Chondrocyte (in vitro differentiated cells): ENCODE measurements at places on chromosomes 4 and X.

DNA sequence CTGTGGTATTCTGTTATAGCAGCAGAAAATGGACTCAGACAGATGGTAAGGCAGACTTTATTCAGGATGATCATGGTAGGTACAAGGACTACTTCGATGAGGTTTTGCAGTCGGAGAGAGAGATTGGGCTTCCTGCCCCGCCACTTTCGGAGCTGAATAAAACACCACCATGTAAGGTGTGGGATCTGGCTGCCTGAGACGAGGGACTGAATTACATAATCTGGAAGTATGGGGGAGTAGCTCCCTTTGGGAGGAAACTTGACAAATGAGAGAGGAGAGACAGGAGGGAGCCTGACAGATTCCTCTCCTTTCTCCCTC, 255.5 kb upstream of the GATB start:
- DNase-seq, result no peak

DNA sequence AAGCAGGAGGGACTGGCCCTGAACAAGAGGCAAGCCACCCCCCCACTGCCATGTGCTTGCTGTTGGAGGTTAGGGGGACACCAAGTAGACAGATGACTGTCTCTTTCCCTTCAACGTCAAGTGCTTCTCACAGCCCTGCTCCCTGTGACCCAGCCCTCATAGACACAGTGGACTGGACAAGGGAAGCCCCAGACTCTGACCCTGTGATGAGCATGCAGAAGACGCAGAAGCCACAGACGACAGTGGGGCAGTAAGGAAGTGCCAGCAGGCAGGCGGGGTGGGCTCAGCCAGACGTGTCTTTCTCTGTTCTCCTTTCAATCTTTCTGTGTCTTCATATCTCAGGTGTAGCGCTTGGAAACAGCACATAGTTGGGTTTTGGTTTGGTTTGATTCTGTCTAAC, 2.4 kb upstream of the L1CAM start:
- DNase-seq, result no peak

DNA sequence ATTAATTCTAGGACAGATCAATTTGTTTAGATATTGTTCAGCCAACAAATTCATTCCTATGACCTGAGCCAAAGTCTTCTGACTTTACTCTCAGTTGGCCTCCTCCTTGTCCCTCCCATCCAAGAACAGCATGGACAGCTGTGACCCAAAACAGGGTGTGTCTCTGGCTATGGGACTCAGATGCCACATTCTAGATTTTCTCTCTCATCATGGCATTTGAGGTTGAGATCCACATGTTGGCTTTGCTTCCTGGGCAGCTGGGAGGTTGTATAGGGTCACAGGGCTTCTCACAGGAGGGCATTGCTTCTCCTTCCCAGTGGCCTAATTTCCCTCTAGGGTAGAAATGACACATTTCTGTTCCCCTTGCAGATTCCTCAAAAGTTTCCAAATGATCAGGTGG, 22.6 kb upstream of the EGF start:
- DNase-seq, result no peak

DNA sequence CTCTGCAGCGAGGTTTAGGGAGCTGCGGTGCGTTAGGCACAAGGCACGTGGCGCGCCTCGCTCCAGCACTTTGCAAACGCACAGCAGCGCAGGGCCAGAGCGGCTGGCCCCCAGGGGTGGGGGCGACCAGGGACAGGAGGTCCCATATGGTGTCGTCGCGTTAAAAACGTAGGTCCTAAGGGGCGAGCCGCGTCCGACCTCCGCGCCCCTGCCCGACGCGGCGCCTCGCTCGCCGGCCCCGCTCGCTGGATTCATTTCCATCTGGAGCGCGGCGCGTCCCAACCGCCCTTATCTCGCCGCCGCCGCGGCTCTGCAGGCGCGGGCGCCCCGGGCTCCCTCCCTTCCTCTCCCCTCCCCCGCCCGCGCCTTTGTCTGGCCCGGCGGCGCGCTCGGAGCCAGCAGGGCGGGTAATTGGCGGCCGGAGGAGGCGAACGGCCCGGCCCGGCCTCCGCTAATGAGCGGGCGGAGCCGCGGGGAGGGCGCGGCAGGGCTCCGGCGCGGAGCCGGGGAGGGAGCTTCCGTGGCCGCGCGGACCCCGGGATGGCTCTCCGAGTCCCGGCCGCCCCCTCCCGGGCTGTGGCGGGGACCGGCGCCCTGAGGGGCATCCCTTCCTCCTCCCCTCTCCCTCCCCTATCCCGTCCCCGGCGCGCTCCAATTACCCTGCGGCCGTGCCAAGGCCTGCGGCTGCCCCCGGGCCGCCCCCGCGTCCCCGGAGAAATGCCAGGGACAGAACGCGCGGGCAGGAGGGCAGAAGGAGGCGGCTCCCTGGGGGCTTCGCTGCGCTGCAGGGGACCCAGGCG, 409.0 kb downstream of the BCOR start:
- DNase-seq, result no peak

- DNase-seq, result no peak
Measured at GRCh38 chrX:85994797-85995196, 52.6 kb downstream of the CHM start.

DNA sequence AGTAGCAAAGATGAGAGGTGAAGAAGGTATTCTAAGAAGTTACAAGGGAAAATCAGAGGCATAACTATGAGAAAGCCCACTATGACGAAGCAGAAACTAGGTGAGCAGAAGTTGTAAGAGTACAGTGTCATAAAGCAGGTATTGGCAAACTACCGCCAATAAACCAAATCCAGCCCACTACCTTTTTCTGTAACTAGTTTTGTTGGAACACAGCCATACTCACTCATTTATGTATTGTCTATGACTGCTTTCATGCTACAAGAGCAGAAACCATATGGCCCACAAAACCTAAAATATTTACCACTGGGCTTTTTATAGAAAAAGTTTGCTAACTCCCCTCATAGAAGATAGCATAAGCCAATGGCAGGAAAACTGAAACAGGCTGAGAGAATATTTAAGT, 31.8 kb upstream of the ZCCHC13 start:
- DNase-seq, result no peak

GRCh38 chr4:75821966-75822365, 80.3 kb downstream of the PPEF2 start:
- DNase-seq, result no peak

DNA sequence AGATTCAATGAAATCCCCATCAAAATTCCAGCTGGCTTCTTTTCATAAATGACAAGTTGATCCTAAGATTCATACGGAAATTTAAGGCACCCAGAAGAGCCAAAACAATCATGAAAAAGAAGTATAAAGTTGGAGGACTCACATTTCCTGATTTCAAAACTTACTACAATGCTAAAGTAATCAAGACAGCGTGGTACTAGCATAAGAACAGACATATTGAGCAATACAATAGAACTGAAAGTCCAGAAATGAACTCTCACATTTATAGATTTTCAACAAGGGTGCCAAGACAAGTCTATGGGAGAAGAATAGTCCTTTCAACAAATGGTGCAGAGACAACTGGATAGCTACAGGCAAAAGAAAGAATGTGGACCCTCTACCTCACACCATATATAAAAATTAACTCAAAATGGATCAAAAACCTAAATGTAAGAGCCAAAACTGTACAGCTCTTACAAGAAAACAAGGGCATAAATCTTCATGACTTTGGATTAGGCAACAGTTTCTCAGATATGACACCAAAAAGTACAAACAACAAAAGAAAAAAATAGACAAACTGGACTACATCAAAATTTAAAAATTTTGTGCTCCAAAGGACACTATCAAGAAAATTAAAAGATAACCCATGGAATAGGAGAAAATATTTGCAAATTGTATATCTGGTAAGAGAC, 28.5 kb downstream of the SASH3 start:
- no peak for DNase-seq

DNA sequence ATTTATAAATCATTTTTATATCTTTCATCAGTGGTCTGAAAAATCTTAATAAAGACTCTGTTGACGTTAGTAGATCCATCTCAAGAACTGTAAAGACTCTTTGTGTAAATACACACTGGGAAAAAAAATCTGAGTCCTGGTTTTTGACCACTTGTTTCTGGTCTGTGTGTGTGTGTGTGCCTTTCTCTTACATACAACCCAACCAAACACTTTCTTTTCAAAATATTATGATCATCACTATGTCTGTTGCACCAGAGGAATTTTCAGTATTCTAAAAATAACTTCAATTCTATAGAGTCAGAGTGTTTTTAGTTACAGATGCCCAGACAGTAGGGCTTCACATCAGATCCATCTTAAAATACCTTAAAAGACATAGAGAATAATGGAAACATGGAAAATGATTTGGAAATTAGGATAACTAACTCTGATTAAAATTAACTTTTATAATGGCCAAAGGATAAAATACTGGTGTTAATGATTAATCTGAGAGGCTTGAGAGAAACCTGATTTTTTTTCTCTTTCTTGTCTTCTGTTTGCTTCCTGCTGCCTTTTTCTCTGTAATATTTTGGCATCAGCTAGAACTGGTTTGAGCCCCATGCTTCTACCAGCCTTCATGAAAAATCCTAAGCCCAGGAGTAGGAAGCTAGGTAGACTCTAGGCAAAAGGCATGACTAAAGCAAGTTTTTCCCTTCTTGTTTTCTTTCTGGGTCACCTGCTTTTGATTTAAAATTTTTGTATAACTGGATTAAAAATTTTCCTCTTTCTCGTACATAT, 99.7 kb downstream of the ATXN3L start:
- no peak for DNase-seq

DNA sequence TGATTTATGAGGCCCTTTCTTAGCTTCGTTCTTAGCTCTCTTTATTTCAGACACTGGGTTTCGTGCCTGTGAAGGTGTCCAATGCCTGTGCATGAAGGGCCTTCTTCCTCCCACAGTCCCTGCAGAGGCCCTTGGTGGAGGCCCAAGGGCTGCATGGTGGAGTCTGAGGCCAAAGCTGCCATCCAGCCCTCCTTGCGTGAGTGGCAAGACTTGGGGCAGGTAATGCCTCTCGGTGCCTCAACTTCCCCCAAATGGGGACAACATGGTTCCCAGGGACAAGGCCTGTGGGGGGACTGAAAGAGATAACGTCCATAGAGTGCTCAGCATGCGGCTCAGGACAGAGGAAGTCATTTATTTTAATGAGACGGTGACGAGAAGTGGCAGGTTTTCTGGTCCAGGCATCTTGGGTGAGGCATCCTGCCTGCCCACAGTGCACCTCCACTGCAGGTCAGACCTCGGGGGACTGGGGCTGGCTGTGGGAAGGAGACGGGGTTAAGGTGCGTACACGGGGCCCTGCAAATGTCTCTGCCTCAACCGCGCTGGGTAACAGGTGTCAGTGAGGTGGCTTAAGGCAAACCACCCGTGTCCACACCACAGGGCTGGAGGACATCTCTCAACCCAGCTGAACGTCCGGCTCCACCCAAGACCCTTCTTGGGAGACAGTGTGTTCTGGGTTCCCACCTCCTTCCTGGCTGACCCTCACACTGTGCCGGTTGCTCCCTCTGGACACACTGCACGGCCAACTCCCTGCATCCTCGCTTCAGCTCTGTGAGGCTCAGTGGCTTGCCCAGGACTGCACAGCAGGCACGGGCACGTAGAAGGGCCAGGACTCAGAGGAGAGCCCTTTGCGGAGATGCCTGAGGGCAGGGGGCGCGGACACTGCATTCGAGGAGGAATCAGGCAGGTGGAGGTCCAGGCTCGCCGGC, 50.5 kb downstream of the PSAPL1 start:
- peak; percentile 83 for DNase-seq

- no peak for DNase-seq
Measured at GRCh38 chr4:76954489-76954888, 4.9 kb downstream of the SEPTIN11 start.

GRCh38 chr4:109559625-109559982, 442 bp upstream of the MCUB start:
- DNase-seq, result no peak

DNA sequence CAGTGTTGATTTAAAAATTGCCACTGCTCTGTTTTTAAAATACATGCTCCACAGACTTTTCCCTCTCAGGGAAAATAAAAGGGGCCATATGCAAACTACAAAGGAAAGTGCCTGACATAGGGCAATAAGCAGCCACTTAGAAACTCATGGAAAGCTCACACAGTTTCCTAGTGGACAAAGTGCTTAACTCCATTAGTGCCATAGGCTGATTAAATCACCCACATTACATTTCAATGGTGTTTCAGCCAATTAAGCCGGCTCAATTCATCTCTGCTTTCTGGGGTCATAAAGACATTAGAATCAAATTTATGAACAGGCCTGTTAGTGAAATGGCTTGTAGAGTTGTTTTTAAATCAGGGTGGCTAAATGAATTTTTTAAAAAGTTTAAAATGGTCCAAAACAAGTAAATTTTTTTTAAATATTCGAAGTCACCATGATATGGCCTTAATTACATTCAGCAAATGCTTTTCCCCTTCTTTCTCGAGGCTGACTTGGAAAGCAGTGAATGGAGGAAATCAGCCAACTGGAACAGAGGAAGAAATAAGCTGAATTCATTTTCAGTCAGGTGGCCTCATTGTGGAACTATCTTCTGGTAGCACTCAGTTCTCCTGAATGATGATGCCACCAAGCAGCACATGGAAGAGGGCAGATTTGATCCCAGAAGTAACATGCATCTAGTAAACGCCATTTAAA, 2305.1 kb upstream of the AGA start:
- DNase-seq, result no peak

- DNase-seq, result no peak
Measured at GRCh38 chrX:66021765-66022631, 17.9 kb downstream of the VSIG4 start.
